ENCODE measurements at places on chromosomes 11 and 22. TPM values are rescaled to one million over a fixed set of nuclear protein-coding genes. Genes with fewer than 3 reads are reported as not detected.

TRIM49B gene
- total RNA-seq, result not detected

CBLIF gene
- total RNA-seq, result not detected

PITPNM1 gene
- total RNA-seq, result 71.5 TPM

HTR3A gene
- not detected for total RNA-seq

MIOX gene
- total RNA-seq, result 0.91 TPM

FZD4 gene
- total RNA-seq, result 4.7 TPM

SCUBE2 gene
- 1.6 TPM for total RNA-seq

POGLUT3 gene
- 20.0 TPM for total RNA-seq

DNA sequence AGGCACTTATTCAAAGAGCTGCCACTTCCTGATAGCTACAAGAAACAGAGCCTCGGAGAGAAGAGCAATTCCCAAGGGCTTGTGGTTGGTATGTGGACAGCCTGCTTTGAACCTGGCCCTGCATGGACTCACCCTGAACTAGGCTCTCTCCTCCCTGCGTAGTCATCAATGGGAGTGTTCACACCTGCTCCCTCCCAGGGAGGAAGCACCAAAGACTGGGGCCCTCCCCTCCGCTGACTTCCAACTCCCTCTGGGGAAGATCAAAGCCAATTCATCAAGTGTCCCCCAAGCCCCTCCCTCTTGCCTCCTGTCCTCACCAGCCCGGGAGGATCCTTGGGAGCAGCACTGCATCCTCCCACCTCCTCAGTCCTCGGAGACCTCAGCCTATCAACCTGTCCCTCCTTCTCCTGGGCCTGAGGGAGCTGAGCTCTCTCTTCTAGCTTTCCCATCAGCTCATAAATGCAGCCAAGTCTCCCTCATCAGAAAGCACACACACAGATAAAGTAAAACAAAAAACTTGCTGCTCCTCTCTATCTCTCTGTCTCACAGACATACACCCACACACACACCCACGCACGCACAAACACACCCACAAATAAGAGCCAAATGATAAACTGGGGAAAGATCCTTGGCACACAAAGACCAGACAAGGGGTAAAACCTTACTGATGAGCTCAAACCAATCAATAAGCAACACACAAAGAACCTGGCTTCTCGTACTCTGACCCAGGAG is 3.3 kb downstream of the A4GALT start:
- H3K4me3 ChIP-seq, result no peak overlapping the region
- H3K27me3 ChIP-seq, result peaks cover 34% of the 10 kb centered on the region
- DNase-seq, result no peak
- no peaks in the 10 kb centered on the region for H3K36me3 ChIP-seq

- H3K36me3 ChIP-seq, result peaks cover 5% of the 10 kb centered on the region
- H3K4me1 ChIP-seq, result no peaks in the 10 kb centered on the region
- H3K27ac ChIP-seq, result no peak overlapping the region
- DNase-seq, result no peak
- no peaks in the 10 kb centered on the region for H3K27me3 ChIP-seq
These were observed 10.8 kb downstream of the RPS6KA4 start for GRCh38 chr11:64369440-64370421.

DNA sequence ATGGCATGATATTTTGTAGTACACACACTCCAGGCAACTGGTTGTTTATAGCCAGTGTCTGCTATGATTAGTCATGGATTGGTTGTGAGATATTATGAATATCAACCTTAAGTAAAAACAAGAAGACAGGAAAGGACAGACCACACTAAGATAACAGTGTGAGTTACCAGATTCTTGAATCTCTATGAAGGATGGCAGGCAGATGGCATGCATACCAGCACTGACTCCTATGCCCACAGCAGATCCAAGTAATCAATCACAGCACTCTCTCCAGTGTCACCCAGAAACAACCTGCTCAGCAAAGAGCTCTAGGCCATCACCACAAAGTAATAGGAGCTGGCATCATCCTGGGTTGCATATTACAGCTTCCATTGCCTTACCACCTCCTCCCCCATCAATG is 116.6 kb downstream of the GALNT18 start:
- no peaks in the 10 kb centered on the region for H3K4me1 ChIP-seq
- H3K27me3 ChIP-seq, result peaks cover 15% of the 10 kb centered on the region
- DNase-seq, result no peak
- H3K27ac ChIP-seq, result no peak overlapping the region
- no peaks in the 10 kb centered on the region for H3K36me3 ChIP-seq

DNA sequence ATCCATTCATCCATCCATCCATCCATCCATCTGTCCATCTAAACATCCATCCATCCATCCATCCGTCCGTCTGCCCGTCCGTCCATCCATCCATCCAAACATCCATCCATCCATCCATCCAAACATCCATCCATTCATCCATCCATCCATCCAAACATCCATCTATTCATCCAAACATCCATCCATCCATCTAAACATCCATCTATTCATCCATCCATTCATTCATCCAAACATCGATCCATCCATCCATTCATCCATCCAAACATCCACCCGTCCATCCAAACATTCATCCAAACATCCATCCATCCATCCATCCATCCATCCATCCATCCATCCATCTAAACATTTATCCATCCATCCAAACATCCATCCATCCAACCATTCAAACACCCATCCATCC is 45.3 kb upstream of the SMIM38 start:
- no peak for DNase-seq
- H3K4me3 ChIP-seq, result no peak overlapping the region
- no peaks in the 10 kb centered on the region for H3K36me3 ChIP-seq
- no peak overlapping the region for H3K27ac ChIP-seq
- no peaks in the 10 kb centered on the region for H3K4me1 ChIP-seq
- no peaks in the 10 kb centered on the region for H3K27me3 ChIP-seq

DNA sequence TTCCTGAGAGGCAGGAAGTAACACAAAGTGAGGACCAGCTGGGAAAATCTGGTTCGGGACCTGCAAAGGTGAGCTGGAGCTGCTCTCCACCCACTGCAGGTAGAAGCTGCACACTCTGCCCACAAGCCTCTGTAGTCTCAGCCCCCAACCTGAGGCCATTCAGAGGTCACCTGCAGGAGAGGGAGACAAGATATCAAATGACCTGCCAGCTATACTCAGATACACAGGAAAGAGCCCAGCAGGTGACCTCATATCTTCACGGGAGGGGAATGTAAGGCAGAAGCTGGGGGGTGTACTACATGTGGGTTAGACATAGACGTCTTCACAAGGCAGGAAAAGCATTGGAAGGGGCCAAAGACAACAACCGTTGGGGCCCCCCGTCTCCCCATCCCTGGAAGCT is 86.1 kb downstream of the APIP start:
- H3K4me1 ChIP-seq, result no peaks in the 10 kb centered on the region
- H3K4me3 ChIP-seq, result no peak overlapping the region
- DNase-seq, result no peak
- no peaks in the 10 kb centered on the region for H3K36me3 ChIP-seq
- no peak overlapping the region for H3K27ac ChIP-seq

DNA sequence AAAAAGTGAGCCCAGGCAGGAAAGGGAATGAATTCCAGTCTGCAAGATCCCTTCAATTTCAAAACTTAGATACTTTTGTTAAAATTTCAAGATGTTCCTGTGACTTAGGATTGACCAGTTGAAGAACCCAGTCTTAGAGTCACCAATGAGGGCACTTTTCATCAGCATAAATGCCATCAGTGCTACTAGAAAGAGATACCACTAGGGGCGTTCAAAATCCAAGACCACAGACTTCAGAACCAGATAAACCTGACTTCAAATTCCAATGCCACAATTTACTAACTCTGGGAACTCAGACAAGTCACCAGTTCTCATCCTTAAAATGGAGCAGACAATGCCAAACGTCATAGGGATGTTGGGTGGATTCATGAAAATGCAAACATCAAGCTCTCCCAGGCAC is 523.2 kb downstream of the BUD13 start:
- H3K4me1 ChIP-seq, result no peaks in the 10 kb centered on the region
- no peak overlapping the region for H3K4me3 ChIP-seq
- peaks cover 2% of the 10 kb centered on the region for H3K27me3 ChIP-seq
- no peaks in the 10 kb centered on the region for H3K36me3 ChIP-seq

GRCh38 chr22:46425016-46425415 is 89.5 kb downstream of the TRMU start:
- H3K4me1 ChIP-seq, result peaks cover 8% of the 10 kb centered on the region
- peak; percentile 99 for DNase-seq
- H3K27me3 ChIP-seq, result peaks cover 4% of the 10 kb centered on the region
- H3K36me3 ChIP-seq, result no peaks in the 10 kb centered on the region
- H3K4me3 ChIP-seq, result no peak overlapping the region
- H3K27ac ChIP-seq, result peak overlapping the region; percentile 54
